ENCODE measurements at places on chromosomes 2 and 18.

DNA sequence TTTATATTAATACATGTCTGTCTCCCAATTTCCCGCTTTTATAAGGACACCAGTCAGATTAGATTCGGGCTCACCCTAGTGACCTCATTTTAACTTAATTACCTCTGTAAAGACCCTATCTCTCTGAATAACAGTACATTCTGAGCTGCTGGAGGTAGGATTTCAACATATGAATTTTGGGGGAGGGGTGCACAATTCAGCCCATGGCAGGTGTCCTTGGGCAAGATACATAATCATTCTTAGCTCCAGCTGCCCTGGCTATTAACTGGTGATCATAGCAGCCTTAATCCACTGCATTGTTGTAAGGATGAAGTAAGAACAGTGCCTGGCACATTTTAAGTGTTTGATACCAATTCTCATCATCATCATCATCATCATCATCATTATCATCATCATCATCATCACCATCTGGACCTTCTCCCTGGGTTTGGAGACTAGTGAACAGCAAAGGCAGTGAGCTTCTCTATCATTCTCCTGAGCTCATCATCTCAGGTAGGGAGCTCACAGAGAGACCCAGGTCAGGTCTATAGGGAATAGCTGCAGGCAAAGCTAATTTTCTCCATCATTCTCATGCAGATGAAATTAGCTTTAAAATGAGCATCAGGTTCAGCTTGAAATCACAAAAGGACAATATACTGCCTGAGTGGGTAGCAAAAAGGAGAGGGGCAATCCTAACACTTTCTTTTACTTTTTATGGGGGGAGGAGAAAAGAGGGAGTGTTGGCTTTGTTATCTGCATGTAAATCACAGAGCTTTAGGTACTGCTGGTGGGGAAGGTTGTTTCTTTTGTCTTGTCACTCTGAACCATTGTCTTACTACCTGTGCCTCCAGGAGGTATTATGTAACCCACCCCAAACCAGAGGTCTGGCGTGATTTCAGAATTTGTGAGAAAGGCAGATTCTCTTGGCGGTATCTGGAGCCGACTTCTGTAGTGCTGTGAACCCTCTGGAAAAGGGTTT lies 125.5 kb upstream of the SPRED2 start:
- DNase-seq = no peak

DNA sequence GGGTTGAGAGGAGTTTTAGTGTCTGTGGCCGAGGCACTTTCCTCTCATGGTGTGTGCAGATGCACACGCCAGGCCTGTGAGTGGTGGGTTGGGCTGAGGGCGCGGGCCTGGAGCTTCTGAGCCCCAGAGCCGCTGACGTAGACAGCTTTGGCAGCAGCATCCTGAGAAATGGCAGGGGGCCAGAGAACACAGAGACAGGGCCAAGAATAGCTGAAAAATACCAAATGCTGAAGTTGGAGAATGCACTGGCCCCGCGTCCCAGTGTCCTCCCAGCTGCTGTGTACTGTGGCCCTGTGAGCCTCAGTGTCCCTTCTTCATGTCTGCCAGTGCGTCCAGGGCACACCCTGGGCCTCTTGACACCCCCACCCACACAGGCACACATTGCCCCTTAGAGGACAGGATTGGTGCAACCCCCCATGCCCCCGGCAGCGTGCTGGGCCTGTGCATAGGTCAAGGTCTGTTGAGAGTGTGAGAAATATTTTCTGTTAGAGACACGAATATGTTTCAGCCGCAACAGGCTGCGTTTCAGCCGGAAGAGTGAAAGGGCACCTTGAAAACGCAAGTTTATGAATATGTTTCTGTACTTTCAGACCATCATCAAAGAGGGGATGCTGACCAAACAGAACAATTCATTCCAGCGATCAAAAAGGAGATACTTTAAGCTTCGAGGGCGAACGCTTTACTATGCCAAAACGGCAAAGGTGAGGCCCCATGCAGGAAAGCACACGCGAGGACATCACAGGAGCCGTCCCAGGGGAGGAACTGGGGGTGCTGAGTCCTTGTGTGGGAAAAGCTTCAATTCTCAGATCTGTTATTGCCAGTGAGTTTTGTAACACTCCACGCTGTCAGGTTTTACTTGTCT lies 33.6 kb downstream of the DGKD start:
- no peak for DNase-seq

GRCh38 chr2:10179422-10179821 lies 56.9 kb downstream of the RRM2 start:
- no peak for DNase-seq

DNA sequence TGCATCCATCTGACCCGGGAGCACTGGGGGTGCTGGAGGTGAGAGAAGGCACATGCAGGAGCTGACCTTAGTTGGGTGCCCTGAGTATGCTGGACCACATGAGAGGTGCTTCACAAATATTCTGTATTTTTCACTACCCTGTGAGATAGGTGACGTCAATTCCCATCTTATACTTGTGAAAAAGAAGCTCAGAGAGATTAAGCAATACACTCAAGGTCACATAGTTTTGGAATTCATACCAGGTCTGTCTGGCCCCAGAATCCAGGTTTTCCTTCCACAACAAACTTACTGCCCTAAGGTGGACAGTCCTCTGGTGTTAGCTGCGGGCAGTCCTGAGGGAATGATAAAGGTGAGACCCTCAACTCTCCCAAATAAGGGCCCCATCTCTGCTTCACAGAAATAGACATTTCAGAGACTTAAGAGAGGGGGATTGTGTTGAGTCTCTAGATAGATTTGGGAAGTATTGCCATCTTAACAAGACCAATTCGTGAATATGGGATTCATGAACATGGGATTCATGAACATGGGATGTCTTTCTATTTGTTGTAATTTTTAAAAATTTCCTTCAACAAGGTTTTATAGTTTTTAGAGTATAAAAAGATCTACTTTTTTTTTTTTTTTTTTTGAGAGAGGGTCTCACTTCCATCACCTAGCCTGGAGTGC lies 64.0 kb upstream of the SMAD7 start:
- DNase-seq = no peak

DNA sequence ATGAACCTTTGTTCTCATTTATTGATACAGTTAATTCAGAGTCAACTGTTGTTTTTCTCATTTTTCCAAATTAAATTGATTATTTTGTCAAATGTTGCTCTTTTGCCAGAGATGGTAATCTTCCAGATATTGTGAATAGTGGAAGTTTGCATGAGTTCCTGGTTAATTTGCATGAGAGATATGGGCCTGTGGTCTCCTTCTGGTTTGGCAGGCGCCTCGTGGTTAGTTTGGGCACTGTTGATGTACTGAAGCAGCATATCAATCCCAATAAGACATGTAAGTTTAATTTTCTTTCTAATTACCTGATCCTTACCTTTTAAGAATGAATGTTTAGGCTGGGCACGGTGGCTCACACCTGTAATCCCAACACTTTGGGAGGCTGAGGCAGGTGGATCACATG lies 7.8 kb downstream of the CYP20A1 start:
- no peak for DNase-seq

DNA sequence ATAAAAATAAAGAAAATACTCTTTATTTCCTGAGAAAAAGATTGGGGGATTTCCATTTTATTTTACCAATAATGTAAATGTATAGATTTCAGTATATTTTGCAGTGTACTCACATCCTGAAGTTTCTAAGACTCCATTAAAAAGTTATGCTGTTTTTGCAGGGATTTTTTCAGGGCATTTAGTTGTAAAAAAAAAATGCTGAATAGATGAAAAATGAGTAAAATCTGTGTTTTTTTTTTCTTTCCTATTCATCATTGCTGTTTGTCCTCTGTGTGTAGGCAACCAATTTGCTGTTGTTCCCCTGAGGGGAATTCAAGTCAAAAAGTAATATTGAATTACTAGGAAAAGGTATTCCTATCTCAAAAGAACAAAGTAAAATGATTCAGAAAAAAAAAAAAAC lies 66.3 kb downstream of the MEIS1 start:
- DNase-seq = no peak

GRCh38 chr2:239322416-239323086 lies 78.3 kb downstream of the HDAC4 start:
- no peak for DNase-seq

DNA sequence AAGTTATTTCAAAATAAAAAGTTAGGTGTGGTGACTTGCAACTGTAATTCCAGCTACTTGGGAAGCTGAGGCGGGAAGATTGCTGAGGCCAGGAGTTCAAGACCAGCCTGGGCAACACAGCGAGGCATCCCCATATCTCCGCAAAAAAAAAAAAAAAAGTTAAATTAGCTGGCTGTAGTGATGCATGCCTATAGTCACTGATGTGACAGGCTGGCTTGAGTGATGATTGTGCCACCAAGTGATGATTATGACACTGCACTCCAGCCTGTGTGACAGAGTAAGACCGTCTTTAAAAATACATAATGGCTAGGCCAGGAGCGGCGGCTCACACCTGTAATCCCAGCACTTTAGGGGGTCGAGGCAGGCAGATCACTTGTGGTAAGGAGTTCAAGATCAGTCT lies 11.5 kb downstream of the SMPD4 start:
- no peak for DNase-seq

DNA sequence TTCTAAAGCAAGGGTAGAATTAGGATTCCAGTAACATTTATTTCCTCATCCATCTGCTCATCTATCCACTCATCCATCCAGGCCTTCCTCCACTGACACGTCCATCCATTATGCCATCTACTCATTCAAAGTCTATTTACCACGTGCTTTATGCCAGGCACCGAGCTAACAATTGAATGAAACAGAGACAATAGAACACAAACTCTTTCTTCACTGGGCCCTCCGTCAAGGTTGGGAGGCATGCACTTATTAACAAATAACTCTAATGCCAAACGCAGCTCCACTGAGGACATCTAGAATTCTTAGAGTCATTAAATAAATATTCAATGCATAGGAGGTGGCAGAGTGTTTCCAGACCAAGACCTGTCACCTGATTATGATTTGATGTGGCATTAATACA lies 262.7 kb downstream of the CYRIA start:
- DNase-seq = no peak

GRCh38 chr2:25304826-25305596 lies 36.7 kb downstream of the DNMT3A start:
- no peak for DNase-seq

- DNase-seq = no peak
Measured at GRCh38 chr2:45390861-45391260, 220.2 kb downstream of the SRBD1 start.

- no peak for DNase-seq
Measured at GRCh38 chr2:149062531-149062930, 24.0 kb downstream of the LYPD6B start.

- DNase-seq = no peak
Measured at GRCh38 chr2:215910180-215910579, 103.2 kb downstream of the MREG start.

DNA sequence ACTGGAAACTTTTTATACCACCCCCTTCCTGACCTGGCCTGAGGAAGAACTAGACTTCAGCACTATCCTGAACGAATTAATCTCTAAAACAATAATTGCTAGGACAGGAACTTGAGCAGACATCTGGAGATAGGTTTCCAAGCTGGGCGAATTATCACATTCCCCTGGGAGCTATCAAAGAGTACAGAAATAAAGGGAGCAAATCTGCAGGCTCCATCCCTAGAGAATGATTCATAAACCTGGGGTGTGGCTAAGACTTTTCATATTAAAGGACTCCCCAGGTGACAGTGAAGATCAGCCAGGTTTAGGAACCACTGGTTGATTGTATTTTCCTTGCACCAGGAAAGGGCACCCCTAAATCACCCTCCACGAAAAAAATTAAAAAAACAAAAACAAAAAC lies 105.6 kb upstream of the NOL4 start:
- no peak for DNase-seq

- DNase-seq = no peak
Measured at GRCh38 chr2:114025030-114025429, 135.1 kb downstream of the ACTR3 start.

- DNase-seq = no peak
Measured at GRCh38 chr2:41933585-41934320, 114.1 kb upstream of the PKDCC start.

DNA sequence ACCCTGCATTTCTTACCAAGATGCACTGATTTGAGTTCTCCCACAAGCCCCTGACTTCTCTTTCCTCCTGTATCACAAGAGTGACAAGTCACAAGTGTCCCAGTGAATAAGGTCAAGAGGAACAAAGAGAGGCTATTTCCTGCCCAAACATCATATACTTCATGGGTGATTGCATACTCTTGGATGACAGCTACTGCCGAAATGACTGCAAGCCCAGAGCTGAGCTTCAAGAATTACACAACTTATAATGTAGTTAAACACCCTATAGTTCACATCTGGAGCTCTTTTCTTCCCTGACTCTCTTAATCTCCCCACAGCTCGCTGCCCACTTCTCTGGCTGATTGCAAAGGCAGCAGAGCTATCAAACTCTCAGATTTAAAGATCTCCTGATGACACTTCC lies 289.7 kb upstream of the PARD3B start:
- no peak for DNase-seq

- no peak for DNase-seq
Measured at GRCh38 chr2:15812187-15812780, 128.1 kb upstream of the MYCN start.

DNA sequence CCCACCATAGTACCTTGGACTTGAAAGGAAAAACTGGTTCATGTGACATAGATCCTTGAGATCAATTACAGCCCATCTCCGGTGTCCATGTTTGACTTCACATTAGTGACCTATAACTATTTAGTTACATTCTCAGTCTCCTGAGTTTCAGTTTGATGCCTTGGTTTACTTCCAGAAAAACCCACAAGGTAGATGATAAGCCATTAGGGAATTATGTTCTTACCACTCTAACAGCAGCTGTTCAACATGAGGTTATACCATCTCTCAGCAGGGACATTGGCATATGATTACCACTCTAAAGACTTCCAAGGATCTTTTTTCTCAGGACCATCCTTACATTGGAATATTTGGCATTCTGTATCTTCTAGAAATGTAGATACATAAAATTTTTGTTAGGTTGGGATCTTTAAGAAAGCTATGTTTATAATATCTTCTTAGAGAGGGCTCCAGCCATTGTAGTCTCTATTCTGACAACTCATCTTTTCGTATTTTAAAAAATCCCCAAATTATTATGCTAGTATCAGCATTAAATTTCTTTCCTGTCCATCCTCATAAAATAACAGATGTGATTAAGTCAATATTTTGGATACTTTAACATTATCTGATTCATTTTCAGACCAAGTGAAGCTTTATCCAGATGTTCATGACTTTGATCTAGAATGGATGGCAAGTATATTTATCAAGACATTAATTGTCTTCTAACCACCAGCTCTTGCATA lies 258.9 kb downstream of the RDH14 start:
- no peak for DNase-seq

DNA sequence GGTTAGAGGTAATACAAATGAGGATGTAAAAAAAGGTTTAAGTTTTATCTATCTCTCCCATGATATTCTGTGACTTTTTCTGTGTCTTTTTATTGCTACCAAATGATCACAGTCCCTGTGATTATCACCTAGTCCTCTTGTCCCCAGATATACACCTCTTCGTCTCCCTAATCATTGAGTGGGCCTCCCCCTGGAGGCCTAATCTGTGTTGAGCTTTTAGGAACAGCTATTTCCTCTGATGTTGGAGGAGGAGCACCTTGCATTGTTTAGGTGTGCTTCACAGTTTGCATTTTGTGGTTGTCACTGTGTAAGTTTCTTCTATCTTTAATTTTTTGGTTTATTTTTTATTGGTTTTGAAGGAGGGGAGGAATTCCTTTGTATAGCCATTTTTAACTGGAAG lies 33.3 kb downstream of the CCDC85A start:
- DNase-seq = no peak

GRCh38 chr2:168519534-168520308 lies 63.6 kb downstream of the CERS6 start:
- no peak for DNase-seq

GRCh38 chr2:147390475-147390874 lies 454.4 kb upstream of the ACVR2A start:
- DNase-seq = no peak
